ENCODE measurements at places on chromosomes 1 and 21. TPM values are rescaled to one million over a fixed set of nuclear protein-coding genes. Genes with fewer than 3 reads are reported as not detected.

DNA sequence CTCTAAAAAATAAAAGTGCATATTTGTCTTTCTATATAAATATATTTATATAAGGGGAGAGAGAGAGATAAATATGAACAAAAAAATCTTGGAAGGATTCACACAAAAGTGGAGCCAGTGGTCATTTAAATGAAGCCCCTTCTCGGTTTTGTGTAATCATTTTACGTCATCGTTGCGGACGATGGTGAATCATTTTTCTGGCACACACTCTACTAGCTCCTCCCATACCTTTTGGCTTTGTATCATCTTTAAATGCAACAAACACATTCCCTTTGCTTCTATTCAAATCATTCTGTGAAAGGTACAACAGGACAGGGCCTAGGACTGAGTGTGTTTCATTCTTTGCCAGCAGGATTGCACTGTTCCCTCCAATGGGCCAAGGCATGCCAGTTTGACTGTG is 186.8 kb downstream of the TGFB2 start:
- no peak for DNase-seq

DNA sequence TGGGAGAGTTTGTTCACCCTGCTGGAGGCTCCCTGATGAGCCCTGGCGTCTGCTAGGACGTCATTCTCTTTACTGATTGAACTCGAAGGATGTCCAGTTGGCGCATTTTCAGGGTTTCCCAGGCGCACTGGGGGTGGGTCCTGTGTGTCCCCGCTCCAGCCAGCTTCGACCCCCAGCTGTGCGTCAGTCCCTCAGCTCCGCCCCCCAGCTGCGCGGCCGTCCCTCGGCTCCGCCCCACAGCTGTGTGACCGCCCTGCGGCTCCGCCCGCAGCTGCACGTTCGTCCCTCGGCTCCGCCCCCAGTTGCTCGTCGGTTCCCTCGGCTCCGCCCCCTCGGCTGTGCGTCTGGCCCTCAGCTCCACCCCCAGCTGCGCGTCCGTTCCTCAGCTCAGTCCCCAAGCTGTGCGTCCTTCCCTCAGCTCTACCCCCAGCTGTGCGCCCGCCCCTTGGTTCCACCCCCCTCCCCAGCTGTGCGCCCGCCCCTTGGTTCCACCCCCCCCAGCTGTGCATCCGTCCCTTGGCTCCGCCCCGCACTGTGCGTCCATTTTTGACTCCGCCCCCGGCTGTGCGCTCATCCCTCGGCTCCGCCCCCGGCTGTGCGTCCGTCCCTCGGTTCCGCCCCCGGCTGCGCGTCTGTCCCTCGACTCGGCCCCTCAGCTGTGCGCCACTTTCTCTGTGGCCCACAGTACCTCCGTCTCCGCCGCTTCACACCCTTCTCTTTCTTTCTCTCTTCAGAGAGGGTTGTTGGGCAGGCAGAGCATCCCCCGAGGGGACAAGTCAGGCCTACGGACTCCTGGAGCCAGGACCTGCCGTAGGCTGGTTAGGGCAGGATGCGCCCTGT is 61.3 kb downstream of the FAAP20 start:
- DNase-seq = peak; percentile 93

DNA sequence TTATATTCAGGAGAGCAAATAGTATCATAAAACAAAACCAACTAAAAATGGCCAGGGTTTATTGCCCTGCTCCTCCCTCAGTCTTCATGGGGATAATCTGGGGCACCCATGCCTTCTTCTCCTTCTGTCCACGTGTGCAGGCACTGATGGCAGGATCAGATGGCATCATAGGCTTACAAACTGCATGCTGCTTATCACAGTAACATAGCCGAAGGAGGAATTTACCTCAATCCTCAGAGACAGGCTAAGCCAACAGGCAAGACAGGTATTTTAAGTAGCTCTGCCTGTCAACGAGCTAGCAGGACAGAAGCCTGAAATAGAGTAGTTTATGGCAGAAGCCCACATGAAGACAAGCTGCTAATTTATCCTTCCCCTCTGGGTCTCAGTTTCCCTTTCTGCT is 9.4 kb downstream of the LAMB3 start:
- DNase-seq = no peak

DNA sequence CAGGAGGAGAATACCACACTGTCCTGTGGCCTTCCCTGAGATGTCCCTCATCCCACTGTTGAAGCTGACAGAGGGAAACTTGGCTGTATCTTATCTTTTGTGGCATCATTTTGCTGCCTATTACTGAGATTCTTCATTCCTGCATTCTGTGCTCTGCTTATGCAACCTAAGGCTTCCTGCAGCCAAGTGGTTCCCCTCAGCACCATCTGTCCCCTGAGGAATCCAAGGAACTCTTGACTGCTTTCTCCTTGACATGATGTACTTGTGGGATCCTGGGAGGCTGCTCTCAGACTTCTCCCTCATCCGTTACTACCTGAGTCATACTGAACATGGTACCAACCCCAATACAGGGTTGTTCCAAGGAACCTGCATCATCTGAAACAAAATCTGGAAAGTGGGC is 21.1 kb upstream of the RIMKLA start:
- DNase-seq = no peak

IGFN1 gene
- total RNA-seq = not detected

DNA sequence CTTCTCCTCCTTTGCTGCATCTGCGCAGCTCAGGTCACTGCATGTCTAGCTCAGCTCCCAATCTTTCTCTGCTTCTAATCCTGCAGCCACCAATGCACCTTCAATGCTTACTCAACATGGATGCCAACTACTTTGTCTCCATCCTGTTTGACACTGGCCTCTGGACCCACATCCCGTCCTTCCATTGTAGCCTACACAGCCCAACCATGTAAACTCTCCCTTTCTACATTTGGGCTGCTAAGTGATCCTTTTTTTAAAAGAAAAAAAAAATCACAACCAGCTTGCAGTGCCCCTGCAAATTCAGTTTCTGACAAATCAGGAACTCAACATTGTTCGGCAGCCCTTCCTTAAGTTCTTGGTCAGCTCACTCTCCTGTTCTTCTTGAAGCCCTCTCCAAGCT is 9.4 kb upstream of the CRABP2 start:
- no peak for DNase-seq

GRCh38 chr1:112717263-112717873 is 2.2 kb upstream of the PPM1J start:
- DNase-seq = no peak

TLCD4 gene
- 0.05 TPM for total RNA-seq

BSND gene
- not detected for total RNA-seq

- DNase-seq = no peak
Measured at GRCh38 chr1:235952950-235953615, 86.4 kb upstream of the LYST start.

- DNase-seq = peak; percentile 61
Measured at GRCh38 chr1:39539252-39539790, 37.3 kb downstream of the PABPC4 start.

CBR3 gene
- total RNA-seq = 1.8 TPM

GRCh38 chr21:29217818-29218291 is 80.9 kb upstream of the BACH1 start:
- no peak for DNase-seq

DNA sequence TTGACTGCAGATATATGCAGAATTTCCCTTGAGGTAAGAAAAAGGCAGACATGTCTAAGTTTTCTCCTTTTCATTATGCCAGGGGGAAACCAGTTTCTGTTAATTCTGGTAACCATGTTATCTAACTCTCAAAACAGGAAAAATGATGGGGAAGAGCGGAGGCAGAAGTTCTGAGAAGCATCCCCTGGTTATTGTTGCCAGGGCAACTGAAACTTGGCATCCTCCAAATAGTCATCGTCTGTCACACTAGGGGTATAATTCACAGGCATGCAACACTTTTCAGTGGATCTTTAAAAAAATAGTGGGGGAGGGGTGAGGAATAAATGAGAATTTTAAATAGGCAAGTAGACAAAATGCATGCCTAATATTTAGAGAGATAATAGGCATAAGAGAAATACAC is 715.3 kb upstream of the CXADR start:
- DNase-seq = no peak

LPAR3 gene
- 0.58 TPM for total RNA-seq

- no peak for DNase-seq
Measured at GRCh38 chr1:99784143-99784542, 17.7 kb upstream of the FRRS1 start.

- DNase-seq = no peak
Measured at GRCh38 chr1:232678185-232678886, 48.4 kb upstream of the SIPA1L2 start.

DNA sequence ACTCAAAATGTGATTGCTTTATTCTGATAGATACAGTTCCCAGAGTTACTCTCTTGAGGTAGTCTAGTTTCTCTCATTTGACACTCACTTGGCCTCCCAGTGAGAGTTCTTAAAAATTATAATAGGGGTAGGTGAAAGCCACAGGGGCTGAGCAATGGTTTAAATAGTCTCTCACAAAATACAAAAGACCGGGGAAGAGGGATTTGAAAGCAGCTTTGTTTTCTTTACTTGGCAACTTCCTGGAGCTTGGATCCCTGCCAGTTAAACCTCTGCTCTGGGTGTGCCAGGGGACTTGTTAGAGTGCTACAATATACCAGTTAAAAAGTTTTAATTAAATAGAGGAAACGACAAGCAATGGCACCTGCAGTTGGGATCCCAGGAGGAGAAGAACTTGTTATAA is 31.7 kb downstream of the OR13G1 start:
- no peak for DNase-seq

DNA sequence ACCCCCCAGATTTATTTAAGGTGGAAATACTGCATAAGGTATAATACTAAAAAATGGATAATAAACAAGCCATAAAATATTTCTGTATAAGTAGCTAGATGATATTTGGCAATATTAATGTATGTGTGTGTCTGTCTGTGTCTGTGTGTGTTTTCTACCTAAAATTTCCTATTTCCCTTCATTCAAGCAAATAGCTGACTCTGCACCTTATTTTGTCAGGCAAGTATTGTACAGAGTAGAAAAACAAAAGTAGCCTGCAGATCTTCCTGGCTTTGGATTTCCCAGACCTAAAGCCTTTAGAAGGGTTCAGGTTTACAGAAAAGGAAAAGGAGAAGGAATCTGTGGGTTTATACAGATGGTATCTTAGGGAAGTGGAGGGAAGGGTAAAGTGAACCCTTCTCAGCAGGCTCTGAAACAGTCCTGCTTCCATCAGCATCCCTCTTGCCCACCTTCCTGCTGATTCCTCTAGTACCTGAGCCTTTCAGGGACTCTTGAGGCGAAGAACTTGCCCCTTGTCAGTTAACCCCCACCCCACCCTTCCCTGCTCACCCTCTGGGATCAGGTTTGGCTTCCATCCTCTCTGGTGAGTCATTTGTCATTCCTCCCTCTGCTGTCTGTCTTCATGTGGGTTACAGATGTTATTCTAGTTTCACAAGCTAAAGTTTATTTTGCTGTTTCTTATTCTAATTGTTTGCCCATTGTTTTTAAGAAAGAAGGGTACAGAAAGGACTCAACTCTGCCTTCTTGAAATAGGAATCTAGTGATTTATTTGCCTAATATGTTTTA is 21.7 kb upstream of the RGS16 start:
- DNase-seq = no peak
